Esophagus squamous epithelium (tissue), 5 donors: ENCODE measurements at places on chromosomes 5 and 9.

- DNase-seq, result no peak
These were observed 199.7 kb downstream of the ARHGAP26 start for GRCh38 chr5:142969624-142970439.

- no peak for DNase-seq
These were observed 12.5 kb downstream of the SH3RF2 start for GRCh38 chr5:145948921-145949320.

- no peak for DNase-seq
These were observed 142.0 kb upstream of the RORB start for GRCh38 chr9:74355107-74355506.

DNA sequence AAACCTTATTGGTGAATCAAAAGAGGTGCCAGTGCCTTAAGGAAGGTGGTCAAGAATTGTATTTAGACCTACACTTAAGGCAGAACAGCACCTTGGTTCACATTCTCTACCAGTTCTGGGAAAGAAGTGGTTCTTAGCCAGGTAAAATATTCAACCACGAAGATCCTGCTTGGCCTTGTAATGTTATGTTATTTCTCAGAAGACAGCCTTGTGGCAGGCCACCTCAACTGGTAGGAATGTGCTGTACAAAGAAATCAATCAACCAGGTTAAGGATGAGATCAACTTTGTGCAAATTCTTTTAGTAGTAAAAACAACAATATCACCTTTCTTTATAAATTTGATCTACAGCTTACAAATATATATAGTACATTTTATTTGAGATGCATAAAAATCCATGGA, 246.8 kb downstream of the ARRDC3 start:
- no peak for DNase-seq

DNA sequence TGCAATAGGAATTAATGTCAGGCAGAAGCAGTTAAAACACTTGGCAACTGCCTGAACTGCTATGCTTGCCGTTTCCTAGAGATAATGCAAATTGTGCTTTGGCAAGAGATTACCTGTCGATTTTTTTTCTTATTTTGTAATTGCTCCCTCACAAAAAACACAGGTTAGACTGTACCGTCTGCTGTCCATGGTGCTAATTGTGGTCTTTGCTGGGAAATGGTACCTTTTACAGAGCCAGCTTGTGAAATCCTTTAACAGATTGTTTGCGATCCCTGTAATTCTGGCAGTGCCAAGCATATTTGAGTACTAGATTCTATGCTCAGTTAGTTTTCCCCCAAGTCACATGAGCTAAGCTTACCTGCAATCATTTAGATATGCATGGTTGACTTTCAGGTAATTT, 2125.8 kb upstream of the WWC1 start:
- DNase-seq, result no peak

- DNase-seq, result no peak
These were observed 31.5 kb downstream of the SLC6A3 start for GRCh38 chr5:1413611-1414241.

DNA sequence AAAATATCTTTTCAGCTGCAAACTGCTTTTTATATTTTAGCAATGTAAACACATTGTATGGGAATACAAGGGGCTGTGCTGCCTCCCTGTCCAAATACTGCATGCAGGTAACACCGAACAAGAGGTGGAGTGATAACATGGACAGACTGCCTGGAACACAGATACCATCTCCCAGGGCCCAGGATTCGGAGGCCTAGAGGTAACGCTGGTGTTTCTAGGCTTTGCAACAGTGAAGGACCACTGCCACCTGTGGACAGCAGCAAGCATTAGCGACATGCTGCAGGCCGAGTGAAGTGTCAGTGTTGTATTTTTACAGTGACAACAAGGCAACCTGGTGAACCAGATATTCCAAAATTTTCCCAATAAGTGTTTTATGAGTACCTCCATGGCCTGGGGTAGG, 379.1 kb downstream of the DMRT2 start:
- DNase-seq, result no peak

DNA sequence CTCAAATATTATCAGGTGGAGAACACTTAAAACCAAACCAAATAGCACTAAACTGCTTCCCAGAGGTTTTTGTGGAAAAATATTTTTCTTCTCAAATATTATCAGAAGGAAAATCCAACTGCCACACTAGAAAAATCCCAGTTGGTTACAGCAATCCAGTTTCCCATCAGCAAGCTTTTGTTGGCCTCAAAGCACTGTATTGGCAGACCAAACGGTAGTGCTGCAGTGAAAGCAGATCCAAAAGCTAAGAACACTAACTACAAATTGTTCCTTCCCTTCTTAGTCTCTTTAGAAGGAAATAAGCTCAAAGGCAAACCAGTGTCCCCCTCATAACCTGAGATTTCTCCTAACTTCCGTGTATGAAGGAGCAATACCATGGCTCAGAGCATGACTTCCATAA, 105.3 kb downstream of the TRIM36 start:
- DNase-seq, result no peak

DNA sequence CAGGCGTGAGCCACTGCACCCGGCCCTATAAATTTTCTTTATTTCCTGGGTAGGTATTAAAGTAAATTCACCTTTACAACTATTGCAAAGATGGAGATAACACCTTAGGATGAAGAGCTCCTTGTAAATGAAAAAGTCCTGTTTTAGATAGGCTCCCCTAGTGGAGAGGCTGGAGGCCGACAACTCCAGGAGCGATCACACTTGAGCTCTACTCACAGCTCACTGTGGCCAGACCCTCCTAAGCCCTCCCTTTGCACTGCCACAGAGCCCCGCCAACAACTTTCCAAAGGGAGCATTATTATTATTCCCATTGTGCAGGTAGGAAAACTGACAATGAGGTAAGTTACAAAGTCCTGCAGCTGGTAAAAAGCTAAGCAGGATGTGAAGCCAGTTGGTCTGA, 139.1 kb upstream of the ERCC6L2 start:
- DNase-seq, result no peak

DNA sequence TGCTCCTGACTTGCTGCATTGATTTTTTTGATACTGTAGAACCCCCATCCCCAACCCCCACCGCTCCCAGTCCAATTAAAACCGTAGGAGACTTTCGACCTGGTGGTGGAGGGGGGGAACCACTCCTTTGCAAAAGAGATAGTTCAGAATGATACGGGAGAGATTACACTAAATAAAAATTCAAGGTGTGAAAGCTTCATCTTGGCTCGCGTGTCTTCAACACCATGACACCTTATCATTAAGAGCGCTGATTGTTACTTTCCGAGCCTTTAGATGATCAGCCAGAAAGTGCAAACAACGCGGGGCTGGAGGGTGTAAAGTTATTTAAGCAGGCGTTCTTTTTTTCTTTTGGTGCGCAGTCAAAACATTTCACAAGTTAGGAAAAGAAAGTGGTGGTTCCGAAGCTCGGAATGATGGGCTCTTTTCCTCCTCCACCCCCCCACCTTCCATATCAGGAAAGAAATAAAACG, 1.3 kb upstream of the ZNF462 start:
- DNase-seq, result no peak

- no peak for DNase-seq
These were observed 104.1 kb downstream of the TSSK1B start for GRCh38 chr5:113330533-113331208.

DNA sequence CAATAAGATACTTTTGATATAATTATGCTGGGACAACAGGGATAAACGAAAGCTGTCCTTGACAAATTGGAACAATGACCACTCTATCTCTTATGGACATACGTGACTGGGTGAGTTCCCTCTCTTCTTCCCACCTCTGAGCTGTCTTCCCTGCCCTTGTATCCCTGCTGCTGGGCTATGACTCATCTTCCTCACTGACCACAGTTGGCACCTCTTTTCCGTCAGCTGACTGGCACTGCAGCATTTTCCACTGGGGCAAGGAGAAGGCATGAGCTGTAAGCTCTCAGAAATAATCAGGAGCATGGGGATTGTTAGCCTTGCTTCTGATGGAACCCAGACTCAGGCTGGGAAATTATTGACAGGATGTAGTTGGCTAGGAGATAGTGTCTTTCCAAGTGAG, 48.7 kb downstream of the PCSK1 start:
- DNase-seq, result no peak

- DNase-seq, result no peak
These were observed 327.3 kb downstream of the CDH18 start for GRCh38 chr5:19660679-19661078.
